Aorta (tissue), 5 donors: ENCODE measurements at places on chromosomes 4 and X. TPM values are rescaled to one million over a fixed set of nuclear protein-coding genes. Genes with fewer than 3 reads are reported as not detected.

Gene CTAG2
- not detected for total RNA-seq

Gene BRS3
- not detected for total RNA-seq

Gene PLXNB3
- 18.0 TPM for total RNA-seq

Gene PGAM4
- total RNA-seq, result not detected

Gene PNCK
- total RNA-seq, result 4.9 TPM

DNA sequence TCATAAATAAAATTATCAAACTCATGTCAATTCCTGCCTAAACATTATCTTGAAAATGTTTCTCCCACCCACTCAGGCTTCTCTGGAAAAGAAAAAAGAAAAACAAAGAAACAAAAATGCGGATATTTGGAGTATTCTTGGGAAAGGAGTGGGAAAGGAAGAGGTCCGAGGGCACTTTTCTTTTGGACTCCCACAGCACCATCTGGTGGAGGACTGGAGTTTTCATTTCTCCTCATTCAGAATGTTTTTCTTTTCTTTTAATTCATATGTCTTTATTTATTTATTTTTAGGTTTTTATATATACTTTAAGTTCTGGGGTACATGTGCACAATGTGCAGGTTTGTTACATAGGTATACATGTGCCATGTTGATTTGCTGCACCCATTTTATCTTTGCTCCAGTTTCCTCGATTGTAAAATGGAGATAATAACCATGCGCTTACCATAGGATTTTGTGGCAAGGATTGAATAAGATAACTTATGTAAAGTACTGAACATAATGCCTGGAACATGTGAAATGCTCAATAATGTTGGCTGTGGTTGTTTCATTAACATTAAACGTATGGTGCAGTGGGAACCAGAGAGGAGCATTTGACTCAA is 8.0 kb upstream of the KCNE5 start:
- H3K4me1 ChIP-seq, result no peaks in the 10 kb centered on the region
- no peak overlapping the region for H3K4me3 ChIP-seq
- no peaks in the 10 kb centered on the region for H3K36me3 ChIP-seq
- H3K27ac ChIP-seq, result no peak overlapping the region
- DNase-seq, result no peak

GRCh38 chrX:8955511-8955910 is 78.4 kb downstream of the FAM9B start:
- no peak overlapping the region for H3K27ac ChIP-seq
- H3K36me3 ChIP-seq, result no peaks in the 10 kb centered on the region
- DNase-seq, result no peak
- no peaks in the 10 kb centered on the region for H3K27me3 ChIP-seq
- no peaks in the 10 kb centered on the region for H3K4me1 ChIP-seq
- H3K4me3 ChIP-seq, result no peak overlapping the region

DNA sequence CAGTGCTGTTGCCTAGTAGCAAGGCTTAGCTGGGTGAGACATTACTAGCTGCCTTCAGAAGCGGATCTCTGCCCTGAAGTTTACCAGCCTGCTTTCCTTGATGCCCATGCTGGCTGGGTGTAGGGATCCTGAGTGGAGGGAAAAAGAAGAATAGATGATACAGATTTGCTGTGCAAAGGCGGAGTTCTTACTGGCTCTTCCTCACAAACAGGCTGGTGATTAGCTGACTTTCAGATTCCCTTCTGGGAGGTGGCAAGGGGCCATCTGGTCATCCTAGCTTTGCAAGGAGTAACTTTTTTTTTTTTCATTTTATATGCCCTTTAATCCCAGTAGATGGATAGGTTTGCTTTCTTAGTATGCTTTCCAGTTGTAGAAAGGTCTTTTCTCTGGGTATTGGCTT is 44.8 kb downstream of the SMARCA5 start:
- DNase-seq, result no peak
- H3K4me1 ChIP-seq, result peaks cover 4% of the 10 kb centered on the region
- peaks cover 1% of the 10 kb centered on the region for H3K36me3 ChIP-seq
- H3K27ac ChIP-seq, result no peak overlapping the region
- no peaks in the 10 kb centered on the region for H3K27me3 ChIP-seq

GRCh38 chr4:8637456-8637984 is 45.0 kb downstream of the CPZ start:
- H3K36me3 ChIP-seq, result no peaks in the 10 kb centered on the region
- DNase-seq, result no peak
- H3K27ac ChIP-seq, result no peak overlapping the region
- no peaks in the 10 kb centered on the region for H3K4me1 ChIP-seq
- no peaks in the 10 kb centered on the region for H3K27me3 ChIP-seq
- no peak overlapping the region for H3K4me3 ChIP-seq

DNA sequence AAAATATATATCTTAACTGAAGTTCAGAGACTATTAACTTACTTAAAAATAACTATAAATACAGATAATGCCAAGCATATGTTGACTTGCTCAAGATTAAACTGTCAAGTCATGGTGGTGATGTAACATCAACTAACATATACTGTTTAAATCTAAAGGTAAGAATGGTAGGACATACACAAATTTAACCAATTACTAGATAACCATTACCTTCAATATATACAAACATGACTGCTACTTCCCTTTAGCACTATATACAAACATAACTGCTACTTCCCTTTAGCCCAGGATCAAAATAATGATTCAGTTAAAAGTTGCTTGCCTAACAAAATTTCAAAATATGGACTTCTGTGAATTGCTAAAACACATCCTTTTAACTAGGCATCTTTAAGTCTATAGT is 14.9 kb downstream of the HNRNPD start:
- H3K36me3 ChIP-seq, result no peaks in the 10 kb centered on the region
- H3K4me1 ChIP-seq, result no peaks in the 10 kb centered on the region
- H3K4me3 ChIP-seq, result no peak overlapping the region
- no peaks in the 10 kb centered on the region for H3K27me3 ChIP-seq

DNA sequence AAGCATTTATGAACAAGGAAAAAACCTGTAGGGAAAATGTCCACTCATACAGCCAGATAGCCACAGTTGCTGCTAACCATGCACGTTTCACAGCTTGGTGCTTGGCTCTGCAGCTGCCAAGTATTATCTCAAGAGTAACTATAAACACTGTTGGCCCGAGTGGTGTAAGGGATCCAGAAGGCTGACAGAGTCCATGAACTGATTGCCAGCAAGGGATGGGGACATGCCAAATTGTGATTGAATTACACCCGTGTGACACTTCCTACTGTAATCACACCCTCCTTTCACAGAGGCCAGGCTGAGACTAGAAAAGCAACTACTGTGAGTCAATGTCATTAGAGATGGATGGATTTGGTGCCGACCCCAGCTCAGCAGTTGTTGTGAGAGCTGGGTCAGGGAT is 223.9 kb upstream of the ANKRD50 start:
- no peak overlapping the region for H3K27ac ChIP-seq
- no peak overlapping the region for H3K4me3 ChIP-seq
- no peaks in the 10 kb centered on the region for H3K27me3 ChIP-seq
- H3K4me1 ChIP-seq, result no peaks in the 10 kb centered on the region
- H3K36me3 ChIP-seq, result no peaks in the 10 kb centered on the region
- no peak for DNase-seq

DNA sequence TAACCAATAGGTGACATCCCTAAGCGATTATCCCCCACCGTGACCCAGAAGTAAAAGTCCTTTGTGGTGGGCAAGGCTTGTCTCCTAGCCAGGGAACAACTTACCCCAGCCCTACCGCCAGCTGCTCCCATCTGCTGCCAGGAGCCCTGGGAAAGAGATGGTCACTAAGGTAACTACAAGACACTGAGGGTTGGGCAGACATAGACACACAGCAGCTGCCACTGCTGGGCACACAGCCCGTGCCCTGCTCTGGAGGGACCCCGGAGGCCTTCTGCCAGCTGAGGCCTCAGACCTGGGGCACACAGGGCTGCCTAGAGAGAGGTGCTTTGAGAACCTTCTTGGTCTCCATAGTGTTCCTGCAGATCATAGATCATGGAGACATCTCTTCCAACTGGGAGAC is 53.0 kb upstream of the PROM1 start:
- no peak overlapping the region for H3K4me3 ChIP-seq
- no peaks in the 10 kb centered on the region for H3K27me3 ChIP-seq
- no peaks in the 10 kb centered on the region for H3K4me1 ChIP-seq
- DNase-seq, result no peak
- no peaks in the 10 kb centered on the region for H3K36me3 ChIP-seq

GRCh38 chrX:78075787-78076389 is 28.2 kb upstream of the PGK1 start:
- no peaks in the 10 kb centered on the region for H3K27me3 ChIP-seq
- no peak overlapping the region for H3K27ac ChIP-seq
- no peak for DNase-seq
- H3K36me3 ChIP-seq, result no peaks in the 10 kb centered on the region
- H3K4me1 ChIP-seq, result no peaks in the 10 kb centered on the region
- no peak overlapping the region for H3K4me3 ChIP-seq
